ENCODE measurements at places on chromosomes 3 and 15. TPM values are rescaled to one million over a fixed set of nuclear protein-coding genes. Genes with fewer than 3 reads are reported as not detected.

HLTF gene
- total RNA-seq: 30.4 TPM

IL20RB gene
- total RNA-seq: 0.71 TPM

CSTA gene
- total RNA-seq: not detected

U2SURP gene
- 52.5 TPM for total RNA-seq

PP2D1 gene
- not detected for total RNA-seq

LRRC34 gene
- 0.69 TPM for total RNA-seq

GLDN gene
- 7.0 TPM for total RNA-seq

TMEM45A gene
- 31.8 TPM for total RNA-seq

UPK1B gene
- not detected for total RNA-seq

CLDN1 gene
- total RNA-seq: 87.9 TPM

SLC28A1 gene
- total RNA-seq: 0.14 TPM

LMAN1L gene
- 5.1 TPM for total RNA-seq

CORO2B gene
- total RNA-seq: 3.3 TPM

NR2E3 gene
- 0.17 TPM for total RNA-seq

SOX2 gene
- 0.67 TPM for total RNA-seq

RPL14 gene
- 1,616 TPM for total RNA-seq

NRROS gene
- 7.6 TPM for total RNA-seq

GPR171 gene
- not detected for total RNA-seq

EEF1AKMT4 gene
- 5.7 TPM for total RNA-seq

ZPLD1 gene
- not detected for total RNA-seq

CD86 gene
- total RNA-seq: 12.9 TPM

LRRIQ4 gene
- not detected for total RNA-seq

CCR2 gene
- total RNA-seq: 0.61 TPM

SEMA5B gene
- 1.8 TPM for total RNA-seq

PLAAT1 gene
- 1.0 TPM for total RNA-seq

THSD4 gene
- 29.5 TPM for total RNA-seq

FOXB1 gene
- not detected for total RNA-seq

SV2B gene
- total RNA-seq: 2.5 TPM

HEMK1 gene
- total RNA-seq: 38.2 TPM

PRSS50 gene
- 0.07 TPM for total RNA-seq

P2RY13 gene
- total RNA-seq: 1.1 TPM

TGM5 gene
- total RNA-seq: not detected

SCAMP5 gene
- 31.0 TPM for total RNA-seq

TXNRD3 gene
- 14.1 TPM for total RNA-seq

TTLL13 gene
- total RNA-seq: 0.17 TPM
